Activated effector memory CD4-positive, alpha-beta T cell treated with anti-CD3 and anti-CD28 coated beads, Interleukin-2, amount 50 U/mL, for 16 hours (primary cell): ENCODE measurements at places on chromosomes 1 and 21.

DNA sequence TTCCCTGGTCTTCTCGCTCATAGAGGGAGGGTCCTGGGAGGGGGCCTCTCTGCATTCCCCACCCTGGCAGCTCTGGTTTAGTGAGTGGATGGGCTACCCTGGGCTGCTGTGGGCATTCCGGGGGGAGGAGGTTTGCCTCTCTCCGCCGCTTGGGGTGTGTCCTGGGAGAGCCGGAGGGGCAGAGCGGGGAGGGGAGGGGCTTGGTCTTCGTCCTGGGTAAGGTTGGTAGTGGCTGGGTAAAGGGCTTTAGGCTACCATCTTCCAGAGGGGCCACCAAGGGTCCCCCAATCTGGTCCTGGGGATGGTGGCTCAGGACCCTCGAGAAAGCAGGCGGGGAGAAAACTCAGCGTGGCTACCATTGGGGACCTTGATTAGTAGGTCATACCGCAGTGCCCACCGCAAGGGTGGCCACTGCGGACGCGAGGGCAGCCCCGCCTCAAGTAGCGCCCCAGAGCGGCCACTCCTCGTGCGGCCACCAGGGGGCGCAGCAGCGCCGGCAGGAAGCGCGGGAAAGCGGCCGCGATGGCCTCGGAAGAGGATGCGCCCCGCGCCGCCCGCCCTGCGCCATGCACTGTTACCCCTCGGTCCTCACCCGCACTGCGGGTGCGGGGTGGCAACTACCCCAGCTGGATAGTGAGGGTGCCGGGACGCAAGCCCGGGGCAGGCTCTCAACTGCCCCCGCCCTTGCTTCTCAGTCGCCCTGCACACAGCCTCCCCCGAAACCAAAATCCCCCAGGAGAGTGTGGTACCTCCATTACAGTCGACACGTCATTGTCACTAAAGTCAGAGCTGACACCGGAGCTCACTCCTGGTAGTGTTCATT lies 44.1 kb upstream of the SLC25A33 start:
- peak; percentile 88 for DNase-seq

DNA sequence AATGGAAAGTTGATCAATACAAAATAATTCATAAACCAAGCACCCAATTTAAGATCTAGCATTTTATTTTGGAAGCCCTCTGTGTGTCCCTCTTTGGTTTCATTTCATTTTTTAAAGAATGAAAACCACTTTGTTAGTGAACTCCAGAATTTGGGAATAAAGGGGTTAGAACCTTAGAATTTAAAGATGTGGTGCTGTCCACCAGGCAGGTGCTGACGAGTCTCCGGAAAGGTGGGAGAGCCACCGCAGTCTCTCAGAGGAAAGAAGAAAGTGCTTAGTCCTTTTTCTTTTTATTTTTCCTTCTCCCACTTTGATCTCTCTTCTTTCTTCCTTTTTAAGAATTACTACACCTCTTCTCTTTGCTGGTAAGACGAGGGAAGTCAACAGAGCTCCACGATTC lies 20.5 kb upstream of the HIVEP3 start:
- DNase-seq, result no peak

DNA sequence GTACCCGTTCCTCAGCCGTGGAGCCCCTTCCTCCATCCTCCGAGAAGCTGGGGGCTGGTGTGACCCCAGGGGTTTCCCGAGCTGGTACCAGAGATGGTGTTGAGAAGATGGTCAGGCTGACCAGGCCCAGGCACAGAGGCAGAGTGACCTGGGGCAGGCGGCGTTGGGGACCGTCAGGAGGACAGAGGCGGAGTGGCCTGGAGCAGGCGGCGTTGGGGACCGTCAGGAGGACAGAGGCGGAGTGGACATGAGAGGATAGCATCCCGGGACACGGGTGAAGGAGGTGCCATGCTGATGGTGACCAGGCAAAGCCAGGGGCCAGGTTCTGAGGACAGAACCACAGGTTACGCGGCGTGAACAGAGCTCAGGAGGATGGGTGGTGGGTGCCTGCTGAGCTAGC lies 75.9 kb upstream of the TTC34 start:
- DNase-seq, result no peak

GRCh38 chr21:45999581-46000181 lies 18.1 kb downstream of the COL6A1 start:
- DNase-seq, result peak; percentile 46

DNA sequence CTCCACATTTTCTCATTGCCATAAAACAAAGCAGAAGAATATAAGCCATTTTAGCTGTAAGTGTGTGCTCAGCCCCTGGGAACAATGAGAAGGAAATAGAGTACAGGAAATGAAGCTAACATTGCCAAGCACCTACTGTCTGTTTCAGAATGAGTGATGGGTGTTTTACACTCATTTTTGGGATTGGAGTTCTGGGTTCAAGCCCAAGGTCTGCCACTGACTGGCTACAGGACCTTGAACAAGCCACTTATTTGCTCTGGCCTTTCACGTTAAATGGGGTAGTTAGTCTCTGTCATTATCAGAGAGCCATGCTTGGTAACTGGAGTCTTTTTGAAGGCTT lies 80.7 kb upstream of the KAZN start:
- no peak for DNase-seq

DNA sequence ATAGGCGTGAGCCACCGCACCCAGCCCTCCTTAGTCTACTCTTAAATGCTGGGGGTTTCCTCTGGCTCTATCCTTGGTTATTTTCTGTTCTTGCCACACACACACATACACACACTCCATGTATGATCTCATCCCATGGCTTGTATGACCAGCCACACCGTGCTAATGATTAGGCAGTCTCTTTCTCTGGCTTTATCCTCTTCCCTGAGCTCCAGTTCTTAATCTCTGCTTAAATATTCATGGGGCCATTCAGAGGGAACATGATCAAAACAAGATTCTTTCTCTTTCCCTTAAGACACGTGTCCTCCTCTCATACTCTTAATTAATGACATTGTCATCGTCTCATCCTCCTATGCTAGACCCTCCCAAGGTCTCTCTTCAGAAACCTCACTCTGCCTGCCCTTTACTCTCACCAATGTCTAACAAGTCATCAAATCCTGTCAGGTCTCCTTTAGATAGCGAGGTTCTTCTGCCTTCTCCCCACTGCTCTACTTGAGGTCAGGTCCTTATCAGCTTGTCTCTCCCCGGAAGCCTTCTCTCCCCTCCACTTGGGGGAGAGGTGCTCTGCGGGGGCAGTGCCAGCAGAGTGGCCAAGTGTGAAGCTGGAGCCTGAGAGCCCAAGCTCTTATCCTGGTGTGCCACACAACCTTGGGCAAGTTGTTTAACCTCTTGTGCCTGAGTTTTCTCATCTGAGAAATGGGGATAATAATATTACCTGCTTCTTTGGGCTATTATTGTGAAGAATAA lies 83.0 kb upstream of the GNG12 start:
- no peak for DNase-seq

- DNase-seq, result no peak
These were observed 686.7 kb downstream of the MATN1 start for GRCh38 chr1:30036666-30037065.

- no peak for DNase-seq
These were observed 428.0 kb upstream of the BEND5 start for GRCh38 chr1:49204720-49205119.

GRCh38 chr1:229563701-229564100 lies 5.2 kb upstream of the ABCB10 start:
- no peak for DNase-seq

DNA sequence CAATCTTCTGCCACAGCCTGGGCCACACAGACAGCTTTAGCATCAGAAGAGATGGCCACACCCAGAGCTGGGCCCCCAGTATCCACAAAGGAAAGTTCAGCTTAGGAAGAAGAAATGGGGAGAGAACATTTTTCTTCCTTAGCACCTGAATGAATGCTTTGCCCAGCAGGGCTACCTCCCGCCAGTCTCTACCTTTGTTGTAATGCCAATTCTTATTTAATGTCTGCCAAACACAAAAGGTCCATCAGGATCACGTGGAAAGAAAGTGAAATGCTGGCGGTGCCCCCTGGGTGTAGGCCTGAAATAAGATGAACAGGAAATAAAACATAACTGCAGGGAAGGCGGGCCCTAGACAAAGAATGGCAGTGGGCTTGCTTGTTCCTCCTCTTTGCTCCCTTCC lies 125.6 kb downstream of the CACNA1E start:
- DNase-seq, result no peak

- no peak for DNase-seq
These were observed 16.0 kb downstream of the DNAJC16 start for GRCh38 chr1:15542388-15543250.

DNA sequence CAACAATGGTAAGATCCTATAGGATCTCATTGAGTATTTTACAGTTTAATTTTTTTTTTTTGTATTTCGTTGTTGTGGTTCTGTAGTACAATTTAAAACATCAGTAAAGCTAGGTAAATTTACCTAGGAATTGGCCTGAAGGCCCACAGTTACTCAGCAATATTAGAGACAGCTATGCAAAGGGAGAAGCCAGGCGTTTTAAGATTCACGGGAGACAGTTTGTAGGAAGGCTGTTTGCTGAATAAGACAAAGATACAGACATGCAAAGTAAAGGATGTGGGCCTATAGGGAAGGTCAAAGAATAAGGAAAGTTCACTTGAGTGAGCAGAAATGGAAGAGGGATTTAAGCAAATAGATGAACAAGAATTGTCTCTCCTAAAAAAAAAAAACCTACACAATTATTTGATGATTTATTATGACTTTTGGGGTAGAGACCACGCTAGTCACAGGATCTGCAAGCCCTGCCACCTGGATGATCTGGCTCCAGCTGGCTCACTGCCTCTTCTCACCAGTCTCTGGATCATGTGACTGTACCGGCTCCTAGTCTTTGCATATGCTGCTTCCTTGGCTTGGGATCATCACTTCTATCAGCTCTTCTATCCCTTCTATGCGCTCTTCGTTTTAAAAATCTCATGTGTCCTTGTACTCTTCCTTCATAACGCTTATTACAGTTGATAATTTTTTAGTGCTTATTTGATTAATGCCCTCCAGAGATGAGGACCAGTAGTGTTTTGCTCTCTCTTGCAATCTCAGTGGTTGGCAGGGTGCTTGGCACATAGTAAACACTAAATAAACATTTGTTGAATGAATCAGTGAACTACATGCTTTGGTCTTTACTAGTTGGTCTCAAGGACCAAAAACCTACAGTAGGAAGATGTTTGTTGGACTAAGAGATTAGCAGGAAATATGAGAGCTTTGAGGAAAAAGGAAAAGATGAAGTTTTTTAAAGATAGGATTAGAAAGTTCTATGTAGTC lies 14.1 kb downstream of the DYRK1A start:
- DNase-seq, result no peak

DNA sequence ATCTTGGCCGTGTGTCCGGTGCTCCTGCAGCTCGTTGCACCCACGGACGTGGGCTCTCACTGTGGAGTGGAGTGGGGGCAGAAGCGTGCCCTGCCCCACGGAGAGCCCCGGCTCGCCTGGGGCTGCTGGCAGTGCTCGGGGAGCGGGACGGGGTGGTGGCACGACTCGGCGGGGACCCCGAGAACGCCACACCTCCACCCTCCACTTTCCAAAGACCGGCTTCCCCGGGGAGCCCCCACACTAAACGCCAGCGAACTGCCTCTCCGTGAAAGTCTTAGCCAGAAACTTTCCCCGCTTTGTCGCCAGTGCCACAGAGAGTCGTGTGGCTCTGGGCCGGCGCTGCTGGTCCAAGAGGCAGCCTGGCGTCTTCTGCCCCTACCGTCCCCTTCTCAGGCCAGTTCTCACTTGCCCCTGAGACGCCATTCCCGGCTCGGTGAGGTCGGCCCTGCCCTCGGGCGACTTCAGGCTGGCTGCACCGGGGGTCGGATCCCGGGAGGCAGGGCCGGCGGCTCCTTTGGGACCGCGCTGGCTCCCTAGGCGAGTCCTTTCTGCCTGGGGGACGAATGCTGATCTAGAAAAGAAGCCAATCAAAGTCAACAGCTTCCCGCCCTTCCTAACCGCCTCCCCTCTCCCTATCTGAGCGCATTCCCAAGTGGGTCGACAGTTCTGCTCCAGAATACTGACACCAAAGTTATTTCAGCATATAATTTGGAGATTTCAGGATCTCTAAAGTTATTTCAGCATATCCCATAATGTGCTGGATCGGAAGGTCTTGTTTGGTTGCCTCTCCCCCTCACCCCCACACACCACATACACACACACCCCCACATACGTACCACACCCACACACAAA lies 2.6 kb upstream of the SAMD13 start:
- DNase-seq, result peak; percentile 63
